ENCODE measurements at places on chromosomes 2 and 18.
A peak's percentile ranks its signal among the peaks of the same experiment; 100 is the strongest.

GRCh38 chr2:209805351-209805750 is 33.7 kb downstream of the UNC80 start:
- no peak for DNase-seq

- no peak for DNase-seq
These were observed 437.7 kb downstream of the NRXN1 start for GRCh38 chr2:50594233-50594632.

- no peak for DNase-seq
These were observed 379.4 kb downstream of the CDH2 start for GRCh38 chr18:27797484-27797883.

- DNase-seq = no peak
These were observed at the start of gene DNER for GRCh38 chr2:229714080-229714735. DNER (minus strand) TSS chr2:229714555; CDS start chr2:229714423, 132 bp downstream.

- peak; percentile 46 for DNase-seq
These were observed 229.5 kb downstream of the ETAA1 start for GRCh38 chr2:67626656-67627055.

DNA sequence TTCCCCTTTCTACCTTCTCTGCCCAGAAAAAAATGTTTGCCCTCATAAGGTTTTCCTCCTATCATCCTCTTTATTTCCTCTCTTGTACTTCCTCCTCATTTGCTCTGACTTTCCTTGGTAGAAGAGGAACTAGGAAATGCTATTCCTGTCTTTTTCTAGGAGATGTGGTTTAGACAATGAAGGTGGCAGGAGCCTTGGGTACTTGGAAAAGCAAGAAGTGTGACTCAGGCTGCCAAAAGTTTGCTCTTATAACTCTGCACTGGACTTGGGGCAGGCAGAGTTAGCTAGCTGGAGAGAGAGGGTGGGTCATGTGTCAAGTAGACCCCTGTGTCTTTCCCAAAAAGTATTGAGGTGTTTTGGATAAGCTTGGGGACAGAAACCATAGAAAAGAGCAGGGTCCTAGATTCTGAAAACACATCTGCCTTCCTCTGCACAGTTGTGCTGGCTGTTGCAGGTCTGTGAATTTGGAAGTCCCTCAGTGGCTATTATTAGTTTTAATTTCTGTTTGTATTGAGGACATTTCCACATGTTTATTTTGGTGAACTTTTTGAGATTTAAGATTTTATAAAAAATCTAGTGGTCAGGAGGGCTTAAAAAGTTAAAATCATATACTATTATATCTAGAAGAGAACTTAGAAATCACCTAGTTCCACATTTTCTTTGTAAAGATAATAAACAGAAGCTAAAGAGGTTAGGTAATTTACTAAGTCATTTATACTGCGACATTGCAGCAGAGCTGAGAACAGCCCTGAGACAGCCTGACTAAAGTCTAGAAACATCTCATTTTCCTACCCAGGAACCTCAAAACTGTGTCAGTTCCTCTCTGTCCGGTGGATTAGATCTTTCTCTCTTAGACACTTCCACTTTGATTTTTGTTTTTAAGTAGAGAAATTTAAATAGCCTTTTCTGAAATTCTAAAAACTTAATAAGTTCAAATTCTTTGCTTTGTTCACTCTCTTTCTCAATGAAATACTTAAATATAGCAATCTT is 16.0 kb downstream of the INSIG2 start:
- no peak for DNase-seq

Measured in choroid plexus epithelial cell (primary cell).